ENCODE measurements at places on chromosomes 7 and 10.

- no peak for DNase-seq
These were observed 513.0 kb upstream of the TEX47 start for GRCh38 chr7:89308535-89308934.

DNA sequence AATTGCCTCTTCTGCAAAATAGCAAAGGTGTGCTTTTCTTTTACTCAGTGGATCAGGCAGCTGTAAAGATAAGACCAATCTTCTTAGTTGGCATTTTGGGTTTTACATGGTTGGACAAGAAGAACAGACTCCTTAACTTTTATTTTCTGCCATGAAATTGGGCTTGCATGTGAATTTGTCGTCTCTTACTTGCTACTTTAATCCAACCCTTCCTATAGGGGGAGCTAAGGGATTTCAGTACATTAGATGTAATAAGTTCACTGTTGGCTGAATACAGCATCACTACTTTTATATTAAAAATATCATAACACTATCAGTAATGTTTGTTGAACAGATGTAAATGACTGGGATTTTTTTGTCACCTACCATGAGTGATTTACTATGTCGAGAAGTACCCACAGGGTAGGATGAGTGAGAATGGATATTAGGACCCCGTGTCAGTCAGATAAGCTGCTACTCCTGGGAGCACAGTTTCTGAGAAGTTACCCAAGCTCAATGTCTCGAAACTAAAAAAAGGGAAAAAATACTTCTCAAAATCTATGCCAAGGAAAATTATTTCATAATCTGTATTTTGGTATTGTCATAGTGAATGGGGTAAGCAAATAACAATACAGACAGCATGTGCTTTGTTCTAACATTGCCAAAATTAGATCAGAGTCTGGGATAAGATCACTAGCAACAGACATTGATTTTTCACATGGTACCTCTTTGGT lies 127.4 kb upstream of the AGR3 start:
- no peak for DNase-seq

DNA sequence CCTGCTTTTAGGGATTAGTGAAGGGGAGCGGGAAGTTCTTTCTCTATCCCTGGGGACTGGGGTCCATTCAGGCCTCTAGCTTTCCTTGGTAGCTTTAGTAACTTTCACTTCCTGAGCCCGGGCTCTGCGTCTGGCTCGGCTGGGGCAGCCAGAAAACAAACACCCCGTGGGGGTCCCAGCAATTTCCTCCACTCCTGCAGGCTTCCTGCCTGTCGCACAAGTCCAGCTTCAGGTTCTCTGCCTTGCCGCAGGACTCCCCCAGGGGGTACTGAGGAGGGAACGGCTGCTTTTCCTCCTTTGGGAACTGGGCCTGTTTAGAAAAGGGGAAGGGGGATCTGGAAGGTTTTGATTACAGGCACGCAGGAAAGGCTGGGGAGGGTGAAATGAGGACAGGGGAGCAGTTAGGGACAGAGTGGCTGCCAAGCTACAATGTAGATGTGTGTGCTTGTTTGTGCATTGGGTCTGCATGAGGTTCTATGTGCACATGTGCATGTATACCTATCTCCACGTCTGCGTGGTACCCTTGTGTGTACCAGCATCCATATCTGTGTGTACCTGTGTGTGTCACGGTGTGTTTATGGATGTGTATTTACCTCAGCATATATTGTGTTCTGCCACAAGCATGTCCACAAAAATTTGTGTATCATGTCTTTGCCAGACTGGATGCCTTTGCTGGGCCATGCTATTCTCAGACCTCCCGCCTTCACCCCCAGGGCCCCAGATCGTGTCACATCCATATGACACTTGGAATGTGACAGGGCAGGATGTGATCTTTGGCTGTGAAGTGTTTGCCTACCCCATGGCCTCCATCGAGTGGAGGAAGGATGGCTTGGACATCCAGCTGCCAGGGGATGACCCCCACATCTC lies 2.0 kb downstream of the KAZALD1 start:
- DNase-seq, result no peak

DNA sequence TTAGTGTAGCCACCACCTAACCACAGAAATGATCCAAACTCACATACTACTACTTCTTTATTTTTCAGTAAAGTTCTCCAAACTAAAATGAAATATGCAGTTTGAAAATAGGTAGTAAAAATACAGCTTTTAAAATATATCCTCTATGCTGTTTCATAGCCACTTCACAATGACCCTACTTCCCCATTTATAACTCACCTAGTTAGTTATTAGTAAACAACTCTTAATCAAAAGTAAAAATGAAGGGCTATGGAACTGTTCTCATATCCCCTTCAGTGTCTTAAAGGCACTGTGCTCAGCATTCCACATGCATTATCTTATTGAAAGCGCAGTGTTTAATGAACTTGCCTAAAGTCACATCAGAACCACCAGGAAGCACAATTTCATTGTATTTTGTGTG lies 43.5 kb downstream of the KMT2C start:
- DNase-seq, result no peak

DNA sequence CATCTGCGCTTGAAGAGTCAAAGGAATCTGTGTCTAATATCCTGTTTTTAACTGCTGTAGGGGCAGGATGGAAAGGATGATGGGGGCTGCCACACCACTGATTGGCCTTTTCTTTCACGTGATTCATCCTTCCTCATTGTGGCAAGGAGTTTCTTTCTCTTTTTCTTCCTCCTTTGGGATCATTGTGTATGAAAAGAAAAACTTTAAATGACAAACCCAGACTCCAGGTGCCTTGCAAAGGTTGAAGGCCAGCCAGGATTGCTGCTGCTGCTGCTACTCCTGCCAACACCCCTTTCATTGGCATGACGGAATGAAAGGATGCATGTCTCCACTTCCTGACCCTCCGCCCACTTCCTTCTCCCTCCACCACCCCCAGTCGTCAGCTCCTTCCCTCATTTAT lies 6.5 kb upstream of the OIT3 start:
- no peak for DNase-seq

- no peak for DNase-seq
These were observed 229.5 kb downstream of the PTEN start for GRCh38 chr10:88092973-88093372.

GRCh38 chr10:3096149-3096548 lies 28.8 kb downstream of the PFKP start:
- no peak for DNase-seq

DNA sequence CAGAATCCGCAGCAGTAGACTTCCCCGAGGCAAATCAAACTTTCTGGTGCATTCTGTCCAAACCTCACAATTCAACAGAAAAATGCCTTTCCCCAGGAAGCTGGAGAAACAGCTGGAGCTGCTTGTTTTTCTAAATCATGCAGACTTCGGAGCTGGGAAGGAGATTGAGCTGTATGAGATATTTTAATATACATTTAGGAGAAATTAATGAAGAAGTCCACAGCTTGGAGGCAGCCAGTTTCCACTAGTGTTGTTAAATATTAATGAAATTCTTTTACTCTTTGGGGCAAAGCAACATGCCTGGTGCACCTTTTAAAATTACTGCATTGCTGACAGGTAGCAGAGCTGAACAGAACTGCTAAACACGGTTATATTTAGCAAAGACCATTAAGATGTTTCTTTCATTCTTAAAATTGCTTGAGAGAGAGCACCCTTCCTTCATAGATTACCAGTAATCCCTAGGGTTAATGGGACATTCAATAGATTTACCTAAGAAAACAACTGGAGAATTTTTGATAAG lies 566.4 kb downstream of the SORCS3 start:
- no peak for DNase-seq

DNA sequence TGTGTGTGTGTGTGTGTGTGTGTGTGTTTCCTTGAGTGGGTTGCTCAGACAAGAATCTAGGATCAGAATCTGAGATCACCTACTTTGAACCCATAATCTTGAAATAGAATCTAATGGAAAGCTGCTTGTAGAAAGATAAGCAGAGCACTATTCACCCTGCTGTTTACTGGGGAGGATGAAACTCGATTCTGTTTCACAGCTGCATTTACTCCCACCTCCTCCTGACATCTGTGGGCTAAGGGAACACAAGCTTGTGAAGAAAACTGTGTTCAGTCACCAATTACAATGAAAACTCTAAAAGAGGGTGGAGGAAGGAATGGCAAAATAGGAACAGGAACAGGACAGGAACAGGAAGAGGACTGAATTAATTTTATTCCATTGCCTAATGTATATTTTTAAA lies 269.5 kb downstream of the TSPAN12 start:
- DNase-seq, result no peak

DNA sequence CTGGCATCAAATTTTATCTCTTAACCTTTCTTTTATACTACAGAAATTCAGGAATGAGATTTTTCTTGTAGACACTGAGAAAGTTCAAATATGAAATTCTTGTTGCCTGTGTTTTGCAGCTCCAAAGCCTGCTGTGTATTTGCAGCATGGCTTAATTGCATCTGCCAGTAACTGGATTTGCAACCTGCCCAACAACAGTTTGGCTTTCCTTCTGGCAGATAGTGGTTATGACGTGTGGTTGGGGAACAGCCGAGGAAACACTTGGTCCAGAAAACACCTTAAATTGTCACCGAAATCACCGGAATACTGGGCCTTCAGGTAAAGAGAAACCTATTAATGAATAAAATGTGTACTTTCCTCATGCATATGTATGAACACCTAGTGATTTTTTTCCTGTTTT lies 24.8 kb downstream of the LIPK start:
- DNase-seq, result no peak

DNA sequence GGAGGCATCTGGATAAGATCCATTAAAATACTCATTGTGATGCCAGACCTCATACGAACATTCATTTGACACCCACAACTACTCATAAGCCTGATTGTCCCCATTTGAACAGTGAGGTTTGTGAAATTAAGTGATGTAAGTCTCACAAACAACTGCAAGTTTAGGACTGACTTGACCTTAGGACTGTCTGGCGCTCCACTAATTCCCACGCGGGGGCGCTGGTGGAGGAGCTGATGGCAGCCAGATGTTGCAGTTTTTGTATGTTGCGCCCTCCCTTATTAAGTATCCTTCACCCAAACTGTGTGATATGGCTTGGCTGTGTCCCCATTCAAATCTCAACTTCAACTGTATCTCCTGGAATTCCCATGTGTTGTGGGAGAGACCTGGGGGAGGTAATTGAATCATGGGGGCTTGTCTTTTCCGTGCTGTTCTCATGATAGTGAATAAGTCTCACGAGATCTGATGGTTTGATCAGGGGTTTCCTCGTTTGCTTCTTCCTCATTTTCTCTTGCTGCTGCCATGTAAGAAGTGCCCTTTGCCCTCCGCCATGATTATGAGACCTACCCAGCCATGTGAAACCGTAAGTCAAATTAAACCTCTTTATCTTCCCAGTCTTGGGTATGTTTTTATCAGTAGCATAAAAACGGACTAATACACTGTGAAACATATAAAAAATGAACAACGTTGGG lies 20.3 kb upstream of the TIAL1 start:
- DNase-seq, result no peak

- no peak for DNase-seq
These were observed 146.2 kb downstream of the ICA1 start for GRCh38 chr7:8115547-8116402.

DNA sequence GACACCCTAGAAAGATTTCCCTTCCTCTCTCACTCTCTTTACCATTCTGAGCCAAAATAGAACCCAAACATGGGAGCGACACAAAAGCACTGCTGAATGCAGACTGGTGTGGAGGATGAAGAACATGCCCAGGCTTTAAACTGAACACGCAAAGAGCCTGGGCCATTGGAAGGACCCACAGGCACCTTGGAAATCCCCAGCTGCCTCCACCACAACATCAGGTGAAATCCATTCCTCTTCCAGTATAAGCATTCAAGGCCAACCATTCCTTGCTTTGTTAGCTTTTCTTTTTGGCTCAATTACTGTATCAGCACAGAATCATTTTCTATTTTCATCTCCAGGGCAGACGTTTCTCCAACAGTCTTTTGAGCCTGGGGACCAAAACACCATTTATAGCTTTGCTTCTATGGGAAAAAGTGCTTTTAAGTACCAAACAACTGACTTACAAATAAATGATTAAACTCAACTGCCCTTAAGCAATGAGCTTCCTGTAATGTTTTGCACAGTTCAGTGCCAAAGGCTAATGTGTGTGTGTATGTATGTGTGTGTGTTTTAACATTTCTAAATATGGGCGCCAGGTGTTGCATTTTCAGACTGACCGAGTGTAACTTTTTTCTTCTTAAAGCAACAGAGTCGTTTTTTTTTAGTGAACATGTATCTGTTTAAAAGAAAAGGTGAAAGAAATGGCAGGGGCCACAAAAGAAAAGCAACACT lies 16.2 kb upstream of the BLNK start:
- no peak for DNase-seq

GRCh38 chr7:111990643-111991042 lies 215.6 kb downstream of the DOCK4 start:
- no peak for DNase-seq

DNA sequence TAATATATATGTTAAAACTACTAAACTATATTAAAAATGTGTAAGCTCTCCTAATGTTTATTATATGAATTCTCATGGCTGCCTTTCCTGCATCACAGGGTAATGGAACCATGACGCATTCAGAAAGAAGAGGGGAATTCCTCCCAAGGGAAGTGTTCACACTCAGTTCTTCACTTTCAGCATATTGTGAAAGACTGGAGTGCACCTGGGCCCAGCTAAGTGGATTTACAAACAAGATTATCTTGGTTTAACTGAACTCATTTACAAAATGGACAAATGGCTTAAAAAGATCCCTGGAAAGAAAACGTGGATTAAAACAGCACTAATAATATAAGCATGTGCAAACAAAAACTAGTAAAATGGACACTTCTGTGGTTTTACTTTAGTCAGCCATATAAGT lies 149.8 kb downstream of the DOCK4 start:
- no peak for DNase-seq

DNA sequence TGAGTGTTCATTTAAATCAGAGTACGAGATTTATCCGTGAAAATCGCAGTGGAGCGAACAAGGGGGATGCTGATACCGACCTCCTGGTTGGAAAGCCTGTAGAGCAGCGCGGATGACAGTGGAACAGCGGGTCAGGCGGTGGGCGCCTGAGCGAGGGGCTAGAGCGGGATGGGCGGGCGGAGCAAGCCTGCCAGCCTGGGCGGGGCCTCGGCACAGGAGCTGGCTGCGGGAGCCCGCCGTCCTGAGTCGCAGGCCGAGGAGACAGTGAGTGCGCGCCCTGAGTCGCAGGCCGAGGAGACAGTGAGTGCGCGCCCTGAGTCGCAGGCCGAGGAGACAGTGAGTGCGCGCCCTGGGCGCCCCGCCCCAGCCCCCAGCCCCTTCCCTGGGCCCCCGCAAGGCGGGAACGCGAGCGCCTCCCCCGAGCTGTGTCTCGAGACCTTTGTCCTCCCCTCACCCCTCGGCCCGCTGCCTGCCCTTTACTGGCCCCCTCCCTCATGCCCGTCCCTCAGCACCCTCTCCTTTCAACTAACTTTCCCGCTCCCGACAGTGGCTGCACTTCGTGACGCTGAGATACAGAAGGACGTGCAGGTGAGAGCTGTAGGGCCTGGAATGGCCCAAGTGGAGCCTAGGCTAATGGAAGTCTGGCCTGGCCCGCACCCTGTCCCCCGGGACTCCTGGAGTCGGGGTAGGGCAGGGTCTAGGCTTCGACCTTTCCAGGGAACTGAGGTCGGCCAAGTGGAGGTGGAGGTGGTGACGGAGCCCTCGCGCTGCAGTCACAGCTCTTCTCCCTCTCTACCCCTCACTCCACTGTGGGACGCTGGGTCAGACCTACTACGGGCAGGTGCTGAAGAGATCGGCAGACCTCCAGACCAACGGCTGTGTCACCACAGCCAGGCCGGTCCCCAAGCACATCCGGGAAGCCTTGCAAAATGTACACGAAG lies at the start of gene AS3MT:
Gene AS3MT, plus strand, starts transcription at position 213 of the 941 bp plus-strand sequence. Its CDS starts 123 bp downstream, at position 336.
- peak; percentile 79 for DNase-seq

- DNase-seq, result no peak
These were observed 973 bp downstream of the PPP3CB start for GRCh38 chr10:73494877-73495225.

GRCh38 chr7:149872419-149873073 lies 1.2 kb upstream of the ATP6V0E2 start:
- peak; percentile 91 for DNase-seq

Data from HuH-7.5 (cell line).